Ovary (tissue), 10 donors: ENCODE measurements at places on chromosomes 6 and 20.

DNA sequence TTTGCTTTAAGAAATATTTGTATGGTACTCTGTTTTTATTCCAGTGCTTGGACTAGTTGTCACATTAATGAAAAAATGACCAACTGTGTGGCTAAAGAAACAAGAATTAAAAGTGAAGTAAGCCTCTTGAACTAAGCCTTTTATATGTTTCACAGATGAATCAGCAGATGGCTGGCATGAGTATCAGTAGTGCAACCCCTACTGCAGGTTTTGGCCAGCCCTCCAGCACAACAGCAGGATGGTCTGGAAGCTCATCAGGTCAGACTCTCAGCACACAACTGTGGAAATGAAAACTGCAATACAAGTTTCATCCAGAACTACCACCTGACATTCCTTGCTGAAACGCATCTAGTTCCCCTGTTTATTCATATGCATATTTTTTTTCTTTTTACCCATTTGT is 96.8 kb downstream of the B3GAT2 start:
- DNase-seq = no peak

DNA sequence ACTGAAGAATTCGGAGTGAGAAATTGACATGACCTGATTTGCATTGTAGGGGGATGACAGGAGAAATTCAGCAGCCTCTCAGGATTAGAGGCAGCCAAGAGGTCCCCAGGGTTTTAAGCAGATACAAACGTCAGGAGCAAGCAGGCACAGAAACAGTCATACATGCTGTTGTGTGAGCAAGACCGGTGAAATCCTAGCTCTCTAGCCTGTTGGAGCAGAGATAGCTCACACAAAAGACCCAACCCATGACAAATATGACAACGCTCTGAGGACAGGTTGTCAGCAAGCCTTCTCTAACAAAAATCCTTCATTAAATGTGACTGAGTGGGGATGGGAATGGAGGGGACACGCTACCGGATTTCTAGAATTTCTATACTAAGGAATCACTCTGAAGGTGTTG is 23.0 kb upstream of the AKAP12 start:
- no peak for DNase-seq

DNA sequence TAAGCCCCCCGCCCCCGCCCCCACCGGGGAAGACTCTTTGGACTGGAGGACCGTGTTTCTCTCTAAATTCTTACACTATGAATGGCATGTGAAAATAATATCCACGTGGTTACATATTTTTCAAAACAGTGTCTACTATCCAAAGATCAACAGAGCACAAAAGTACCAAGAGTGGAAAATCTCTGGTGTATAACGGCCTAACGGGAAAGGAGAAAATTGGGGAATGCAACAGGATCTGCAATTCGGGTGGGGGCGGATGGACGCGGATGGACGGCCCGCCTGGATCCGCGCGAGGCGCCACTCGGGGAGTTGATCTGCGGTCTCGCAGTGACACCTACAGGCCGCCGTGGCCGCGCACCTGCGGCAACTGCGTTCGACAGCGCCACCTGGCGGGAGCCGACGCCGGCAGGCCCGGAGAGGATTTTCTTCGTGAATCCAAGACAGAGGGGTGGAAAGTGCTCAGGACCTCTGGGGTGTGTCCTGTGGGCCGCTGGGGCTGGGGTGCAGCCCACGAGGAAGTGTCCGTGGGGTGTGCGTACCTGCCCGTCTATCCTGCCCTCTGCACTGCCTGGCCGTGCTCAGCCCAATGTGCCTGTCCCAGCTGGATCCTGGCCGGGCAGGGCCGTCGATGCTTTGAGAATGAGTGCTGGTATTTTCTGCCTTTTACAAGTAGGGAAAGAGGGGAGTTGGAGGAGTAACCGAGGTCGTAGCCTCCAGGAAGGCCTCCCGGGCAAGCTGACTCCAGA is 18.6 kb downstream of the ANKRD60 start:
- DNase-seq = peak; percentile 92

GRCh38 chr6:7086488-7086887 is 21.3 kb upstream of the RREB1 start:
- peak; percentile 64 for DNase-seq

DNA sequence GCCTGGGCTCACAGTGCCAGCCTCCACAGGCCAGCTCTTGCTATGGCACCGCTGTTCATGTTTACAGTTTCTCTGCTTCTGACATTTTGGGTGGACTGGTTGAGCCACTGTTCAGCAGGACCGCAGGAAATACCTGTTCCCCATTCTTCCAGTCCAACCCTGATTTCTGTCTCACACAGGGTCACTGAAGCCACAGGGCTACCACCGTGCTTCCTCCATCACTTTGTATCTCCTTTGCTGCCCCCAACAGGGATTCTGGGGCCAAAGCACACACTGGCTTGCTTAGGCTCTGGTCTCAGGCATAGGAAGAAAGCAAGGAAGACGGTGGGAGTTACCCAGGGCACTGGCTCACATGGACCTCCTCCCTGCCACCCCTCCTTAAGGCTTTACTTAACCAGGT is 164.5 kb downstream of the UNC5CL start:
- DNase-seq = no peak

- DNase-seq = peak; percentile 54
These were observed 993 bp downstream of the STX16 start for GRCh38 chr20:58651946-58652605.
